Renal cortex interstitium (tissue), 15 donors: ENCODE measurements at places on chromosomes 1 and 21. TPM values are rescaled to one million over a fixed set of nuclear protein-coding genes. Genes with fewer than 3 reads are reported as not detected.

DNA sequence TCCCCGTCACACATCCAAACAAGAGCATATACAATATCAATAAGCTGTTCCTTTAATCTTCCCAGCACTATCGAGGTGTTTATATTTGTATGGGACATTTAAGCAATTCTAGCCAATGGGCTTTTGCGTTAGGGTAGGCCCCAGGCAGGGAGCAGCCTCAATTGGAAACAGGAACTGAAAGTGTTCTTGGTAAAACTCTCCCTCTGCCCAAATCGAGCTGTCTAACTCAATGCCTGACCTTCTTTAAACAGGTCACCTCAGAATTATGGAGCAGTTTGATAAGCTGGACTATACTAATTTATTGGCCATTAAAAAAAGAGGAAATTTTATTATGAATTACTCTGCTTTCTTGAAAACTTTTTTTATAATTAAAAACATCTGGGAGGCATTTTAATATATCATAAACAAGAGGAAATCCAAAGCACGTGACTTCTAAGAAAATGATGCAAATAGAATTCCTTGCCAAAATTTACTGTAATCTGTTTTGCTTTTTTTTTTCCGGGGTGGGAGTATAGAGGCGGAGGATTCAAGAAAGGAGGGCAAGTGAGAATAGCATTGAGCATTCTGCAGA lies 498.1 kb downstream of the LMO4 start:
- peak; percentile 54 for DNase-seq

DNA sequence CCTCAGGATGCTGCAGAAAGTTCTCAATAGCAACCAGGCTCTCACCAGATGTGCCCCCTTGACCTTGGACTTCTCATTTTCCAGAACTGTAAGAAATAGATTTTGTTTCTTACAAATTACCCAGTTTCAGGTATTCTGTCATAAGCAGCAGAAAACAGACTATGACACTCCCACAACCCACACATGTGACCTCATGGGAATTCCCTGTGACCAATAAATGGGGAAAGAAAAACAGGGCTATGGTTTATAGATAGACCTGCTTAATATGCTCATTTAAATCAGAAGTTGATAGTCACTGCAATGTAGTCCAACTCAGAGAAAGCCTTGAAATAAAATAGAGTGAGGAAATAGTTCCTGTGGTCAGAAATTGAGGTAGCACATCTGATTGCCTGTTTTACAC lies 380.9 kb upstream of the PTBP2 start:
- DNase-seq, result no peak

- DNase-seq, result no peak
Observed at GRCh38 chr1:233912909-233913308, 8.4 kb downstream of the SLC35F3 start.

DNA sequence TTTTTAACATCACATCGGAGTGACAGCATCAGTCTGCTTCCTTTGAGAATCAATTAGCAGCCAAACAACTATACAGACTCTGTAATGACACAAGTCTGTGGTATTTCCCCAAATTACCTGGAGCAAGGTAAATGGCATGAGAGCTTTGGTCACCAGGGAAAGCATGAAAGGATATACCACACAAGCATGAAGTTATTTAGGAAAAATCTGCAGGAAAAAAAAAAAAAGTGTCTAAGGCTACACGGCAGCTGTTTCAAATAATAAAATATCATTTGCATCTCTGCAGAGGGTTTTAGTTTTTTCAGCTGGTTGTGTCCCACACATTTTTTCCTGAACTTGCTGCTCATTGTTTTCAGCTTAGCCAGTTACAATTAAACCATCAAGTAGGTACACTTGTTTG lies 234.7 kb downstream of the TTLL7 start:
- no peak for DNase-seq

DNA sequence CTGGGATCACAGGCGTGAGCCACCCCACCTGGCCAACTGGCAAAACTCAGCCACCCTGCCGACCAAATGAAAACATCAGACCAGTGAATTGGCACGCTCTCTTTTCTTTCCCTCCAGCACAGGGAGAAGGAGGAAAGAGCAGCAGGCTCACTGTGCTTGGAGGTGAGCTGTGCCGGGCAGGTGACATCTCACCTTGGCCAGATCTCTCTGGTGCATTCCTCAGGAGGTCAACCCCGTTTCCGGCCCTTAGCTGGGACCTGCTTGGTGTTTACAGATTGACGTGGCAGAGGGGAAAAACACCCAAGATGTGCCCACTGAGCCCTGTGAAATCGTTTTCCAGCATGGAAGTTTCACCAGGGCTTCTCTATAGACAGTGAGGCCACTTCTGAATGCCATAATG lies 45.1 kb downstream of the TMEM51 start:
- DNase-seq, result no peak

DNA sequence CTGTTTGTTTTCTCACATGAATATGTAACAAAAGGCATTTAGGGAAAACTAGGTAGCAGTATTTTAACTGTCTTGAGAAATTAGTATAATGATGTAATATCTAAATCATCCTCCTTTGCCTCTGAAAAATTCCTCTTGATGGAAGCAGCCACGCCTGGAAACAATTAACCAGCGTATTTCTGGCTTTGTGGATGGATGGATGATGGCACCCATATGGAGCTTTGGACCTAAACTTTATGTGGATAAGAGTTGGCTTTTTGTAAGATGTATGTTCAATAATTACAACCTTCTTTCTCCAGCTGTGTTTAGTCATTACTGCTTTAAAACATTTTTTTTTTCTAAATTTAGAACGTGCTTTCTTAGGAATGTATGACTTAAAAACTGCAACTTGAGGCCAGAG lies 12.7 kb downstream of the CDCA8 start:
- DNase-seq, result peak; percentile 26

DNA sequence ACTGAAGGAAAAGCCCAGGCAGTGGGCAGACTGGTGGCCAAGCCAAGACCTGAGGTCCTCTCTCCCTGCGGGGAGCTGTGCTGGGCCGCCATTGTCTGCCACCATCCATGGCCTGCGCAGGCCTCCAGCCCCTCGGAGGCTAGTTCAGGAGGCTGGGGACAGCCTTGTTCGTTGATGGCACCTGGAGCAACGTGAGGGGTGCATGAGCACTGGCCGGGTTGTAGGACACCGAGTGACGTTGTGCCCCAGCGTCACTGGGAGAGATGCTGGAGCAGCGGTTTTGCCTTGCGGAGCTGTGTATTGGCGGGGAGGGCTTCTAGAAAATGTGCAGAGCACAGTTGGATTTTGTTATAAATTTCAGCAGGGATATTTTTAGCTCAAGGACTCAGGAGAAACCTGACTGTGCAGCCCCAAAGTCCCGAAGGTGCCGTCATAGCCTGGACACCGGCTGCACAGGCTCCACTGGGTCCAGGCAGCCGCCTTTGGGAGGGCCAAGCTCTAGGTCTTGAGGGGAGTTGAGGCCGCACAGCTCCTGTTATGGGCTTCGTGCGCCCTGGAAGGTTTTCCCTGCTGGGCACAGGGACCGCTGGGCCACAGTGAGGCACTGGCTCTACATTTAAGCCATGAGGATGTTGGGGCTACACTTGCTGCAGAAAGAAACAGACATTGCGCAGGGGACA lies 48.2 kb upstream of the ADARB1 start:
- DNase-seq, result no peak

DNA sequence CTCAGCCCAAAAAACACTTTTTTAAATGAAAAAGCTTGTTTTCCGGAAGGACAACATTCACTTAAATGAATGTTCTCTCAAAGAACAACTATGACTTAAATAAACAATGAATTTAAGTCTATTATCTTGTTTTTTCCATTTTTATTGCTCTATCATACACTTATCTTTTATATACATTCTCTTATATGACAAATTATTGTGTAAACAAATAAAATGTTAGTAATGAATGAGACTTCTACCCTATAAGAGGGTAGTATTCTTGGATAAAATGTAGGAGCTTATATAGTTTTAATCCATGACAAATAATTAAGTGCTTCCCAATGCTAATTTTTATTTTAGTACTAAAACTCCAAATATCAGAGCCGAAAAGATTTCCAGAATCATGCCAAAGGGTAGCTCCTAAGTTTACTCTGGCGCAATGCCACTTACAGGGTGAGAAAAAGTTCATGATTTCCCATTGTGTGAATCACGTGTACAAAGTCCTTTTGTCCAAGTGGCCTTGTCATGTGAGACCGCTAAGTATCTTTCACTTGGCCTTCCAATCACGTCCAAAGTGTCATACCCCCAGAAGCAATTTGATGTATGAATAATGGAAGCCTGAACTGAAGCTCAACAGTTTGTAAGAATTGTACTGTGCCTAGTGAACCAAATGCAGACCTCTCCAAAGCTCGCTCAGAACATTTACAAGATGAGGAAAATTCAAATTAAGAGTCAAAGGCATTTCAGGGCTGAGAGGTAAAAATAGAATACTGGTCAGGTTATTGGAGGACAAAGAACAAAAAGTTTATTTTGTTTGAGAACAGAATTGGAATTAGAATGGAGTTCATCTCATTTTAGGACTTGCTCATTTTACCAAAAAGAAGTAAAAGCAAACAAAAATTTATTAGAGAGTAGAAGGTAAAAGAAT lies 56.6 kb upstream of the C1orf21 start:
- peak; percentile 15 for DNase-seq

GRCh38 chr1:19361611-19362147 lies 49.6 kb downstream of the SLC66A1 start:
- no peak for DNase-seq

DNA sequence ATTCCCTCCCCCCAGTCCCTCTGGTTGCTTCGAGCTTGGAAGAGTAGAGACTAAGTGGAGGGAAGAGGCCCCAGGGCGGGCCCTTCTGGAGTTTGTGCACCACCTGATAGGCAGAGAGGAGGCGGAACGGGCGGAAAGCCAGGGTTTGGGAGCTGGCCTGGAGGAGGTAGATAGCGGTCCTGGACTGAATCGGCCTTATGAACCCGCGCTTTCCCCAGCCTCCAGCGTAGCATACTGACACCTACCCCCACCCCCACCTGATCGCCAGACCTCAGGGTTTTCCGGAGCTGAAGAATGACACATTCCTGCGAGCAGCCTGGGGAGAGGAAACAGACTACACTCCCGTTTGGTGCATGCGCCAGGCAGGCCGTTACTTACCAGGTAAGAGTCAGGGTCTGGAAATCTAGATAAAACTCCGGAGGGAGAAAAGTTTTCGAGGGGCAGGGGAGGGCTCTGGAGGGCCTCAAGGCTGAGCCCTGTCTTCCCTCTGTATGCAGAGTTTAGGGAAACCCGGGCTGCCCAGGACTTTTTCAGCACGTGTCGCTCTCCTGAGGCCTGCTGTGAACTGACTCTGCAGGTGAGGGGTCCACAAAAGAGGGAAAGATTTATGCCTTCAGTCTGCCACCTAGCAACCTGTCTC lies 705 bp downstream of the UROD start:
- DNase-seq, result no peak

GRCh38 chr1:205766038-205766437 lies 9.2 kb downstream of the RAB29 start:
- DNase-seq, result no peak

DNA sequence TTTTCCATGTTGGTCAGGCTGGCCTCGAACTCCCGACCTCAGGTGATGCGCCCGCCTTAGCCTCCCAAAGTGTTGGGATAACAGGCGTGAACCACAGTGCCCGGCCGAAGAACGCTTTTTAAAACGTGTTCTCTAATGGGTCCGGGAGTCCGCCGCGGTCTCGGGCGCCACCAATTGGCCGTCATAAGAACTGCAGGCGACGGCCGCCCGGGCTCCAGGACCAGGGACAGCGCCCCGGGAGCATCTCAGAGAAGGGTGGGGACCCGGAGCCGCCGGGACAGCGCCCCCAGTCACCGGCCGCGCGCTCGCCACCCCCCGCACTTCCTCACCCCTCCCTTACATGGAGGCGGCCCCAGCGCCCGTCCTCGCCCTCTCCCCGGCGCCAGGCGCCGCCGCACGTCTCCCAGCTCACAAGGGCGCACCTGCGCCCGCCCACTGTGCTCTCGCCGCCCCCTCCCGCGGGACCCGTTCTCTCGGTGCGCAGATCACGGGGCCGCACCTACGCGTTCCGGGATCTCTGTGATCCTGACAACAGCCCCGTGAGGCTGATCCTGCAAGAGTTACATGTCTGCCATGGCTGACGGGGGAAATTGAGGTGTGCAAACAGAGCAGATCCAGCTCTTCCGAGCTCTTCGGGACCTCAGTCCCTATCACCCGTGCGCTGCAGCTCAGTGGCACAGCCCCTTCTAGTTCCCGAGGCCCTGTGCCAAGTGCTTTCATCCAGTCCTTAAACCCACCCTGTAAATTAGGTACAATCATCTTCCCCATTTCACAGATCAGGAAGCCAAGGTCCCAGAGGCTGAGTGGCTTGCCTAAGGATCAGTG lies 9.8 kb downstream of the RAP1GAP start:
- DNase-seq, result peak; percentile 51

DNA sequence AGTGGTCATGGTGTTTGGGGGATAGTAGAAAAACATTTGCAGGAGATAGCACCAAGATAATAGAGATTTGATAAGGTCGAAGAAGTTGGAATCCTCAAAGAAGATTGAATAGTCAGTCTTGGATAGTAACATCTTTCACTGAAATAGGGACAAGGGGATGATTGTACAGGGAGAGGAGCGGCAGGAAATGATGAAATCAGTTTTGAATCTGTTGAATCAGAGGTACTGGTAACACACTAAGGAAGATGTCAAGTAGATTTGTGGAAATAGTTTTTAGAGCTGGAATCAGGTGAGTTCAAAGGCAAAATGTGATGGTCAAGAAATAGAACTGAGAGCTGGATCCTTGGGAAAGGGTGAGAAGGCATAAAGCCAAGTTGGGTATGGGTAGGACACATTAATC lies 26.5 kb downstream of the CAP1 start:
- DNase-seq, result no peak

DNA sequence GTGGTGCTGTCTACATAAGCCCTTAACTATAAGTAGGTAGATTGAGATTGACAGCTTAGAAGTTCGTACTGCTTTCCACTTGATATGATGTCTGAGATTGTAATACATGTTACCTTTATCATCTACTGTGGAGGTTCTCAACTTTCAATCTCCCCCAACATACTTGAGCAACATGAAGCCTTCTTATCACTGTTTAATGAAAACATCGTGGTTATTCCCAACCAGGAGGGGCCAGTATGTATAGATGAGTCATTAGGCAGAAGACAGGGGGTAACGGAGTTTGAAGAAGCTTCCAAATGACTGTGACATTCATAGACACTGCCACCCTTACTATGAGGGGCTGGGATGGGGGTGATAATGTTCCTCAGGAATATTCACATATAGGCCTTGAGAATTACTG lies 36.0 kb downstream of the CENPF start:
- no peak for DNase-seq

DNA sequence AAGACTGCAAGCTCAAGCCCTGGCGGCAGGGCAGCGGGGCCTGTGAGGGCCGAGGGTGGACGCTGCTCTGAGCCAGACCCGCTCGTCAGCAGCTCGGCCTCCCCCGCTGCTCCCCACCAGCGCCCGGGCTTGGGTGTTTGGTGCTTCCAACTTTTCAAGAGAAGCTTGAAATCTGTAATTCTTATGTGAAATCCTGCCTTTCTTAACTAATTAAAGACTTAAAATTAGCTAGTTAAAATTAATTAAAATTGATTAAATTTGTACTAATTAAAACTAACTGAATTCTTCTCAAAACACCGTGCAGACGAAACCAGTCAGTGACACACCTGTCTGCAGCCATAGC lies 14.0 kb upstream of the SLC19A1 start:
- no peak for DNase-seq

GRCh38 chr1:38858833-38859560 lies 575 bp downstream of the RRAGC start:
- no peak for DNase-seq

GRIK3 gene
- polyA plus RNA-seq, result 2.8 TPM

KLHDC7A gene
- polyA plus RNA-seq, result 11.6 TPM

PRKAA2 gene
- 18.9 TPM for polyA plus RNA-seq

TMPRSS15 gene
- polyA plus RNA-seq, result 0.23 TPM

PLA2G2C gene
- polyA plus RNA-seq, result 0.11 TPM

OR11L1 gene
- not detected for polyA plus RNA-seq

MSH4 gene
- 0.42 TPM for polyA plus RNA-seq

LCE1C gene
- polyA plus RNA-seq, result not detected
